ENCODE measurements at places on chromosomes 5 and 9. TPM values are rescaled to one million over a fixed set of nuclear protein-coding genes. Genes with fewer than 3 reads are reported as not detected.

SLC23A1 gene
- total RNA-seq = 1.5 TPM

TAF11L5 gene
- total RNA-seq = not detected

TPM2 gene
- total RNA-seq = 578 TPM

SPINK7 gene
- total RNA-seq = not detected

IRX1 gene
- total RNA-seq = not detected

GABRA6 gene
- total RNA-seq = not detected

F2RL2 gene
- total RNA-seq = 5.1 TPM

CNTLN gene
- total RNA-seq = 6.1 TPM

LRRC70 gene
- total RNA-seq = 0.10 TPM

PCDHGC3 gene
- total RNA-seq = 6.3 TPM

CORO2A gene
- total RNA-seq = 0.71 TPM

ROR2 gene
- 2.9 TPM for total RNA-seq

TERT gene
- total RNA-seq = 3.5 TPM

ENTPD2 gene
- 1.2 TPM for total RNA-seq

KIF27 gene
- 0.96 TPM for total RNA-seq

CCDC171 gene
- total RNA-seq = 0.41 TPM

RNF183 gene
- not detected for total RNA-seq

STOML2 gene
- total RNA-seq = 251 TPM

SV2C gene
- not detected for total RNA-seq

SOHLH1 gene
- total RNA-seq = 0.09 TPM

AK1 gene
- 80.0 TPM for total RNA-seq

GPR150 gene
- 0.07 TPM for total RNA-seq

C5orf58 gene
- total RNA-seq = not detected

EMB gene
- 5.4 TPM for total RNA-seq

CDKN2B gene
- not detected for total RNA-seq

ADAMTS6 gene
- 0.12 TPM for total RNA-seq

TLR4 gene
- total RNA-seq = 0.34 TPM

SLC6A7 gene
- not detected for total RNA-seq

OTULINL gene
- total RNA-seq = 4.9 TPM

TMEM252 gene
- not detected for total RNA-seq

PLCXD3 gene
- 0.31 TPM for total RNA-seq

PCDHB9 gene
- total RNA-seq = not detected

DNAI1 gene
- total RNA-seq = 0.37 TPM

PTGS1 gene
- total RNA-seq = 0.82 TPM

FOXD4L5 gene
- total RNA-seq = not detected

PCDHGA9 gene
- not detected for total RNA-seq

PCDHA10 gene
- not detected for total RNA-seq

SLC1A3 gene
- not detected for total RNA-seq

ZNF169 gene
- total RNA-seq = 1.9 TPM

NR5A1 gene
- total RNA-seq = not detected

LECT2 gene
- not detected for total RNA-seq

ZNF474 gene
- total RNA-seq = 0.22 TPM

NKD2 gene
- 12.0 TPM for total RNA-seq

TAF1L gene
- total RNA-seq = not detected

ISOC1 gene
- 19.9 TPM for total RNA-seq

FOXD4L6 gene
- total RNA-seq = not detected

PCDHB8 gene
- 0.42 TPM for total RNA-seq

TMEM174 gene
- total RNA-seq = not detected

UBE2QL1 gene
- 0.13 TPM for total RNA-seq

GAS1 gene
- total RNA-seq = 0.10 TPM

ST8SIA4 gene
- 0.30 TPM for total RNA-seq

ACSL6 gene
- total RNA-seq = not detected

EQTN gene
- total RNA-seq = not detected

ADRB2 gene
- 0.58 TPM for total RNA-seq

SLC6A3 gene
- total RNA-seq = 0.07 TPM

PTGDS gene
- 0.71 TPM for total RNA-seq

All from A549 treated with CpdA at 1 μM for 4 hours (cell line).